Fibroblast of the conjunctiva (primary cell): ENCODE measurements at places on chromosomes 11 and 22.

DNA sequence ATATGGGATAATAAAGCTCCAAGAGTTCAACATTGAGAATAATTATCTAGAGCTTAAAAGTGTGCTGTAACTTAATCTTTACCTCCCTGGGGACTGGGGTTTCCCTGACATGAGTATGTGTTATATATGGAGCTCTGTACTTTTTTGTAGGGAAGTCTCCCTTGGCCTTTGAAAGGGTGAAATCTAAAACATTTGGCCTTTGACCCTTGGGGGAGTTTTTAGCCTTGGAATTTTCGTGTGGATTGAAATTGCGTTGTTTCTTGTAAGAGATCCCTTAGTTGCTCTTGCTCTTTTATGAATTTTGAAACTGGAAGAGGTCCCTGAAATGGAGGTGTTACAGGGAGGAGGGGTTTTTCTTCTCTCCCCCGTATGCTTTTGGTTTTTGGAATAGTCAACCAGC, 450.0 kb downstream of the NELL1 start:
- DNase-seq = no peak

DNA sequence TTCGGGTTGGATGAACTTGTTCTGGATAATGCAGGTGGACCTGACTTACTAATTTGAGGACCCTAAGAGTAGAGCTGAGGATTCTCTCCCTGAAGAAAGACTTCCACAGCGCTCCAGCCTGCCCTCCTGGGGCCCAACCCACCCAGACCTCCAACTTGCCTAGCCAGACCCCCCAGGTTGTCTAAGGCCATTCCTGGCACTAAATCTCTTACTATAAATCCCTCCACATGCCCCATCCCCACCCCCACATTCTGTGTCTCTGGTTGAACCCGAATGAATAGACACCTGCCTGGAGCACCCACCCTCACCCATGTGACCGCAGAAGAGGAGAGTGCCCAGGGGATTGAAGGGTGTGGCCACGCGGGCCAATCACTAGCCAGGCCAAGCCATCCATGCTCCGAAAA, 1480.0 kb downstream of the TBC1D22A start:
- DNase-seq = no peak

GRCh38 chr11:111185266-111185665, 60.3 kb upstream of the POU2AF2 start:
- peak; percentile 2 for DNase-seq

DNA sequence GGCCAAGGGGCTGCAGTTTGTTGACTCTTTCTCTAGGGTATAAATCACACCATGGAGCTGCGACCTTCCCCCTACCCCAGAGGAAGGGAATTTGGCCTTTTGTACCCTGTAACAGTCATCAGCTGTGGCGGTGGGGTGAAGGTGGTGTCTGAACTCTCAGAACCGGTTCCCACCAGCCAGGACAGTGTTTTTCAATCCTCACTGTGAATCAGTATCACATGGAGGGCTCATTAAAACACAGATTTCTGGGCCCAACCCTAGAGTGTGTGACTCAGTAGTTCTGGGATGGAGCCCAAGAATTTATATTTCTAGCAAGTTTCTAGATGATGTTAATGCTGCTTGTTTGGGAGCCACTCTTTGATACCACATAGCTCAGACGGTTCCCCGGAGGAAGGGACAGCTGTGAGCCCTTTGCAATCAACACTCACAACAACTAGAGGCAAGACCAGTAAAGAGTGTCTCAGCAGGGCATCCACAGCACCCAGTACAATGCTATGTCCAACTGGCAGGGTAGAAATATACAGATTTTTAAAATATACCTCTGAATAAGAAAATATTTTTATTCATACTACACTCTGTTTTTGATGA, 43.9 kb upstream of the FAT3 start:
- peak; percentile 1 for DNase-seq

DNA sequence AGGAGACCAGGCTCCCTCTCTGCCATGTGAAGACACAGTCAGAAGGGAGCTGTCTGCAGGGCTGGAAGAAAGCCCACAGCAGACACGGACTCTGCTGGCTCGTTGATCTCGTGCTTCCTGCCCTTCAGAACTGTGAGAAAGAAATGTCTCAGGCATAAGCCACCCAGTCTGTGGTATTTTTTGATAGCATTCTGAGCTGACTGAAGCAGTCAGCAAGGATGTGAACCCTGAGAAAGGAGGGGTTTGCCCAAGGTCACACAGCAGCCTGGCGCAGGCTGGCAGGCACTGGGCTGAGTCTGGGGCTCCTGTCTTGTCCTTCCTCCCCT, 255.1 kb upstream of the B3GAT1 start:
- no peak for DNase-seq

DNA sequence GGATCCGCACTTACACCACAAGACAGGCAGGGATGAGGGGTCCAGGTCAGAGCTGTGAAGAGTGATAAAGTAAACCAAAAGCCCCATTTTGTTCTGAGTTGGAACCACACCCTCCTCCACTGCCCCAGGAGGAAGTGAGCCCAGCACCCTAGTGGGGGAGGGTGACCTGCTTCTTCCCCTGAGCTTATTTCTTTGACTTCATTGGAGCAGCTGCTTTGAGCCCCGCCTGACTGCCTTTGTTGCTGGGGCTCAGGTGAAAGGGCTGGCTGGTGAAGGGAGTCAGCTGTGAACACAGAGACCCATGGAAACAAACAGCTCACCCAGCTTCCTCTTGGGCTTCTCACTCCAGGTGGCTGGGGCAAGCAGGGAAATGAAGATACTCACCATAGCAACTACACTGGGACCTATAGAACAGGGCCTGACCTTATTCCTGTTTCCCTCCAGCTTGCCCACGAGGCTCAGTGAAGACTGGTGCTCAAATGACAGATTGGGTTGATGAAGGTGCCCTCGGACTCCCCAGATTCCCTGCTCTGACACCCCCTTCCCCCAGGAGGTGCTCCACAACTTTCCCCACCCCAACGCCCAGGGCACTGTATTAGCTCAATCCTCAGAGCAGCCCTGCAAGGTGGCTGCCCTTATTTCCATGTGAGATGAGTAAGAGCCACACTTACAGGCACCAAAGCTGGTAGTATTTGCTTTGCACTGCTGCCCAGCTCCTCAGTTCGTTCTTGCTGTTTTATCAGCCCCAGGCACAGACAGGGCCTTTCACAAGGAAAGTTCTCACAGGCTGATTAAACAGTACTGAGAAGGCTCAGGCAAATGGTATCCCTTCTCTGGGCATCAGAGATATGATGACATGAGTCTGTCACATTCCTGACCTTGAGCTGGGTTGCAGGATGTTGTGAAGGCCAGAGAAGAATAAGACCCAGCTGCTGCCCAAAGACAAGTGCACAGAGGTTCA, 2.4 kb downstream of the UCP2 start:
- no peak for DNase-seq

- DNase-seq = no peak
These were observed 33.8 kb downstream of the SYT13 start for GRCh38 chr11:45252134-45252856.

DNA sequence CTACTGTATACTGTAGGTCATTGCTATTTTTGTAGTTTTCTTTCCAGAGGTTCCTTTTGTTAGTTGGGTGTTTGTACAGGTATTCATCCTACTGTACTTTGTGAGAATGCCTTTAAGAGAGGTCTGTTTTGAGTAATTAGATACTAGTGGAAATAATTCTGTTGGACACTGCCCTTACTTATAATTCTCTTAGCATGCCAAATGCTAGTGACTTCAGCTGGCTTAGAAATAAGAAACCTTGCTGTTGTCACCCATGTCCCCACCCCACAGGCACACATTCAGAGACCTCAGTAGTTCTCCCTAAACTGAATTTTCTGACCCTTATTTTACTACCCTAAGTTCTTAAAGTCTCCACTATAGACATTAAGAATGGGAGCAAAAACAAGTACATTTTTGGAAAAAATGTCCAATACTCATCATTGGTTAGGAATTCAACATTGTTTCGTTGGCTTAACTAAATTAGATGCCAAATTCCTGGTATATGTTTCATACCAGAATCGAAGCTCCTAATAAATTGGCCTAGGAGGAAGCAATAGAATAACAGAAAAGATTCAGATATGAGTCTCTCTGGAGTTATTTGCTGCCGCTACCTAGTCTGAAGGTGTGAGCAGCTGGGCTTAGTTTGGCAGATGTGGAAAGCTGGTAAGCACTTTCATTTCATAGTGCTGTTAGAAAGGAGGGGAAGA, 28.4 kb downstream of the ZNF143 start:
- DNase-seq = peak; percentile 17

GRCh38 chr22:39136317-39136716, 16.2 kb downstream of the CBX7 start:
- DNase-seq = no peak
